A549 treated with RU486 at 1 μM for 4 hours (cell line): ENCODE measurements at places on chromosomes 2 and 18. TPM values are rescaled to one million over a fixed set of nuclear protein-coding genes. Genes with fewer than 3 reads are reported as not detected.

Gene LYPD6B
- total RNA-seq = not detected in 5 replicates

Gene COLEC12
- total RNA-seq = 0.02 to 0.05 TPM (median 0.05 TPM) in 3 of 5 replicates, not detected in the others

Gene EXOC6B
- total RNA-seq = 5.6 to 7.8 TPM (median 7.1 TPM) in 5 replicates

Gene NOTO
- total RNA-seq = 0.09 TPM in 1 of 5 replicates, not detected in the others

Gene HOXD11
- total RNA-seq = 7.6 to 9.1 TPM (median 8.0 TPM) in 5 replicates

Gene GPR55
- not detected in 5 replicates for total RNA-seq

Gene LAMA3
- 29.8 to 39.0 TPM (median 38.4 TPM) in 5 replicates for total RNA-seq

Gene UGT1A5
- not detected in 5 replicates for total RNA-seq

Gene RFX8
- not detected in 5 replicates for total RNA-seq

Gene PARD6G
- 2.0 to 4.1 TPM (median 2.9 TPM) in 5 replicates for total RNA-seq

Gene C2orf72
- total RNA-seq = 5.6 to 9.3 TPM (median 5.6 TPM) in 5 replicates

Gene GPBAR1
- total RNA-seq = 0.09 to 0.21 TPM (median 0.13 TPM) in 4 of 5 replicates, not detected in the other

Gene LAMA1
- 0.05 to 0.08 TPM (median 0.07 TPM) in 5 replicates for total RNA-seq
